Fibroblast of skin of right biceps (primary cell): ENCODE measurements at places on chromosomes 16 and 17.

DNA sequence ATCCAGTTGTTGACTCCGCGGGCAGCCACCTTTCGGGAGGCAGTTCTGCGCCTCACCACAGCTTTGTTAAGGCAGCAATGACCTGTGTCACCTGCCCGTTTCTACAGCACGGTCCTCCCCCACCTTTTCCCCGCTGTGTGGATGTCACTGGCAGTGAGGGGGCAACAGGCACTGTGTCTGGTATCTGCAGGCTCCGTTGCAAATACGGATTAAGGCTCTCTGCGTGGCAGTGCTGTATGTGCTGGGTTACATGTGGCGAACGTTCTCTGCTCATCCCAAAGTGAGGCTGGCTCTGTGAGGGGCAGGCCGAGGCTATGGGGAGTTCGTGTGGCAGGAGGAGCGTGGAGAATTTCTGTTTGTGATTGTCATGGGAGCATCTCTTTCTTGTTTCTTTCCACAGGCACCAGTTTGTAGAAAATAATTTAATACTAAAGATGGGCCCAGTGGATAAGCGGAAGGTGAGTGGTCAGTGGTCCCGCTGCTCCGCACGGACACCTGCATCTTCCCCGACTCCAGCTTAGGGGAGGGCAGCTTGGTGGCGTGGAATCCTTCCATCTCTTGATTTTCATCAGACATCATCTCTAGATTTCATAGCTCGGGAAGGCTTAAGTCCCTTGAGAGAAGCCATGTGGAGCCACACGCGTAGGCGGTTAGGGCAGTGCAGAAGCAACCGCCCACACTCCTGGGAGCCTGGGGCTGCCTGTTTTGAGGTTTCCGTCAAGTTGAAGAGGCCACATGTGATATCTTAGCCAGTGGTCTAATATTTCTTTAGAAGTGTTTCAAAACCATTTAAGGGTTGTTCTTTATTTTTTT lies 57.8 kb downstream of the PDPK1 start:
- DNase-seq, result no peak

DNA sequence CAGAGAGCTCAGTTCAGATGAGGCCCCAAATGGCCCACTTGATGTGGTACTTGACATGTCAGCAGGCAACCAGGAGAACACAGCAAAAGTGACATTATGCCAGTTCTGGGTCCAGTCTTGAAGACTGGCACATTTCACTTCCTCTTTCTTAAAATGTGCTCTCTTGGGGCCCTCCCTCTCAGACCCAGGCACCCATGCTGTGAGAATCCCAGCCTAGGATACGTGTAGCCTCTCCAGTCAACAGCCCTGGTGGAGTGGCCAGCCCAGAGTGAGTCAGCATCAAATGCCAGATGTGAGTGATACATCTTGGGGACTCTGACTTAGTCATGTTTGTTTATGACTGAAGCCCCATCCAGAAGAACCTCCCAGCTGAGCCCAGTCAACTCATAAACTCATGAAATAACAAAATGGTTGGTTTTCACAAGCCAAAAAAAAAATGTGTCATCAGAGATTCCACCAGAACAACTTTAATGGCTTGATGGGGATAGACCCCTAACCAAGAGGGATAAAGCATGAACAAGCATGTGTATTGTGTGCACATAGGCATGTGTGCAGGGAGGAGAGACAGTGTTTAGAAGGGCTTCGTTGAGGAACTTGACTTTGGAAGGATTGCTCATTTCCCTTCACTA lies 82.5 kb upstream of the TNRC6C start:
- DNase-seq, result peak; percentile 42

- DNase-seq, result no peak
These were observed 168.9 kb downstream of the GRIN2A start for GRCh38 chr16:10013364-10013763.

DNA sequence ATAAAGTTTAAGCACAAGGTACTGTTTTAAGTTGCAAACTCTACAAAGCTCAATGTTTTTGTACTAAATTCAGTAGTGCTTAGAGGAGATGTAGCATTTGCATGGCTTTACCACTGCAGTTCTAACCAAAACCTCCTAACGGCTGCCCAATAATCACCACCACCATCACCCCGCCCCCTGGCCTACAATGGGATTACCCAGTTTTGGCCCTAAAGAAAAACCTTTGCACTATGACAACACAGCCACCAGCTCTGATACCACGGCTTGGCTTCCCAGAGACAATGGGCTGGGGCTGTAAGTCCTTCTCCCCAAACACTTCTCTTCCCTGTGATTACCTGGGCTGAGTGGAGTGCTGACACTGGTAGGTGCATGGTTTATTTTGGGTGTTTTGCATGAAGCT lies 58.4 kb upstream of the MTMR4 start:
- DNase-seq, result no peak

GRCh38 chr16:51383909-51384308 lies 232.8 kb upstream of the SALL1 start:
- DNase-seq, result no peak

- DNase-seq, result no peak
These were observed 85.0 kb downstream of the CHD9NB start for GRCh38 chr16:52967744-52968143.

DNA sequence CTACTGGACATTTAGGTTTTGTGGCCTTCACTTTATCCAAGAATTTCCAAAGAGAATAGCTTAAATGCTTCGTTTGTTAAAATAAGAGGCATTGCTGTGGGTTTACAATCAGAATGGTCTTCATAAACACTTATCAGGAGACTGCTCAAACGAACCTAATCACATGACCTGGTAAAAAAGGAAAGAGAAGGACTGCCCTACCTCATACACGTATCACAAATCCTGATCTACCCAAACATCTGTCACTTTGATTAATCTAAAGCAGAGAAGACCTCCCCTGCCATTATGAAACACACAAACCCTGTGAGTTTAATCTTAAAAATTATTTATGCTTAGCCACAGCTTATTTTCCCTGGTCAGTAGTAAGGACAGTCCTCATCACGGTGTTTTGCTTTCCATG lies 76.6 kb downstream of the PARN start:
- no peak for DNase-seq

GRCh38 chr16:25823891-25824290 lies 132.1 kb downstream of the HS3ST4 start:
- no peak for DNase-seq

- no peak for DNase-seq
These were observed 114.1 kb downstream of the C16orf78 start for GRCh38 chr16:49487746-49488145.

DNA sequence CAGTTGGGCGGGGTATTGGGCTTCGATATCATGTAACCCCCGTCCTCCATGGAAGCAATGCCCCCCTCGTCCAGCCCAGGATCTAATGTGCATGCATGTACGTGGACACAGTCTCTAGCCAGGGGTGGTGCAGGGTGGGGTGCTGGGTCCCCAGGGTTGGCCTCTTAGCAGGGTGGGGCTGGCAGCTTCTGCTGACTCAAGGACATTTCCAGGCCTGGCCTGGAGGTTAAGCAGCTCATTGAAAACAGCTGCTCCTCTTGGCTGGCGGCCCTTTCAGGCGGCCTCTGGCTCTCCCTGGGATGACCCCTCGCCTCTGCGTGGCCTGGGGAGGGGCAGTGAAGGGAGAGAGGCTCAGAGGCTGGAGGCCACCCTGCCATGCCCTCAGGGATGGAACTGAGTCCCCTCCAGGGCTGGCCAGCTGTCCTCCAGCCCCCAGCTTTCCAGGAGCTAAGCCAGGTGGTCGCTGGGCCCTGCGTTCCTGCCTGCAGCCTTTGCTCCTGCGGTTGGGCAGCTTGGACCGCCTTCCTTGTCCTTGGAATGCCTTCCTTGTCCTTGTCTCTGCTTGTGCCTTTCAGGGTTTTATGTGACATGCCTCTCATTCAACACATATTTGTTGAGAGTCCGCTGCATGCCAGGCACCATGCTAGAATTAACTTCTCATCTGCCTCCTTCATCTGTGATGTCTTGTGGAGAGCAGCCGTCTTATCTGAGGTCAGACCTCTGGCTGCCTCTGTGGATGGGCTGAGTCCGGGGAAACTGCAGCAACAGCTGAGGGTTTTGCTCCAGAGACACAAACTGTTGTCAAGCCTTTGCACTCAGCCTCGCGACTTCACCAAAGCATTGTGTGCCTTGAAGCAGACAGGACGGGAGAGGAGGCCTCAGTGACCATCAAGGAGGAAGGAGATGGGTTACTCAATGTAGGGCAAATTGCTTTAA lies 26.6 kb downstream of the MRC2 start:
- peak; percentile 30 for DNase-seq

DNA sequence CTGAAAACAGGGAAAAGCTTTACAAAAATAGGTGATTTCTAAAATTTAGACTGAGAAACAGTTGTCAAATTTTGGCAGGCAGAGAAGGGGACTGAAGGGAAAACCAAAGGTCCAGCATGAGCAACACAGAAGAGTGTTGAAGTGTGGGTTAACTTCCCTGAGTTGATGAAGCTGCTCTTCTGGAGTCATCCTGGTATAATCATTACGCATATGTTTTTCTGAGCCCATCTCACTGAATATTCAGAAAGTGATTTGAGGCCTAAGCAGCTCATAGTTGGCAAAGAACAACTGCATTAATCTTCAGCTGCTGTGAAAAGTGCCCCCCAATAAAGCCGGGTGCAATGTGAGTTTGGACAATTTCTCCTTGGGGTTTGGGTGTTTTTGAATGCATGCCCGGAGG lies 115.0 kb upstream of the RBBP6 start:
- no peak for DNase-seq

GRCh38 chr17:82788206-82789001 lies 36.5 kb downstream of the TBCD start:
- DNase-seq, result no peak

- DNase-seq, result peak; percentile 74
These were observed 251.3 kb downstream of the NTN1 start for GRCh38 chr17:9272501-9273200.

- no peak for DNase-seq
These were observed 349.1 kb upstream of the EEF2KMT start for GRCh38 chr16:5446623-5447240.

GRCh38 chr17:54899201-54899600 lies 1.5 kb upstream of the TOM1L1 start:
- DNase-seq, result no peak

GRCh38 chr16:89721546-89722391 lies 432 bp downstream of the ZNF276 start:
- DNase-seq, result peak; percentile 41

- DNase-seq, result no peak
These were observed 52.4 kb upstream of the JPH3 start for GRCh38 chr16:87549627-87550494.

GRCh38 chr16:69542974-69543373 lies 22.8 kb upstream of the NFAT5 start:
- peak; percentile 46 for DNase-seq

DNA sequence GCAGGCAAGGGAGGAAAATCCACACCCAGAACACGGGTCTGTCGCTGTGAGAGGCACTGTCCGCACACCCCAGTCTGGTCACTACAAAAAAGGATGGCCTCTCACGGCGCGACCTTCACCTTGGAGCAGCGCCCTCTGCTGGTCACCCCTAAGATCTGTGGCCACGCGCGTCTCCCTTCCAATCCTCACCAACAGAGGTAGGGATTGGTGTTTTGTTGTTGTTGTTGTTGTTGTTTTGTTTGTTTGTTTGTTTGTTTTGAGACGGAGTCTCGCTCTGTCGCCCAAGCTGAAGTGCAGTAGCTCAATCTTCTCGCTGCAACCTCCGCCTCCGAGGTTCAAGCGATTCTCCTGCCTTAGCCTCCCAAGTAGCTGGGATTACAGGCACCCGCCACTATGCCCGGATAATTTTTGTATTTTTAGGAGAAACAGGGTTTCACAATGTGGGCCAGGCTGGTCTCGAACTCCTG lies 15.0 kb upstream of the C17orf58 start:
- no peak for DNase-seq

DNA sequence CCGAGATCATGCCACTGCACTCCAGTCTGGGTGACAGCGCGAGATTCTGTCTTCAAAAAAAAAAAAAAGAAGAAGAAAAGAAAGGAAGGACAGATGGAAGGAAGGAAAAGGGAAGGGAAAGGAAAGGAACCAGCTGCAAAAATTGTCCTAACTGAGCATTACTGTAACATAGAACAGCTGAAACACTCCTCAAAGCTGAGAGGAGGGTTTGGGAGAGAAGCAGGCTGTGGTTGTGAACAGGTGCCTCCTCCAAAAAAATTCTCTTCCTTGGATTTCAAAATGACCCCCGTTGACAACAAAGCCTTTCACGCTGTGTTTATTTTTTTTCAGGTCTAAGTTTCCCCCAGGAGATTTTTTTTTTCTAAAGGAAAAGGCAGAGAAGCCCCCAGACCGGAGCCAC lies 541.4 kb downstream of the WWOX start:
- DNase-seq, result no peak

GRCh38 chr17:18021372-18021771 lies 17.6 kb downstream of the ATPAF2 start:
- no peak for DNase-seq

DNA sequence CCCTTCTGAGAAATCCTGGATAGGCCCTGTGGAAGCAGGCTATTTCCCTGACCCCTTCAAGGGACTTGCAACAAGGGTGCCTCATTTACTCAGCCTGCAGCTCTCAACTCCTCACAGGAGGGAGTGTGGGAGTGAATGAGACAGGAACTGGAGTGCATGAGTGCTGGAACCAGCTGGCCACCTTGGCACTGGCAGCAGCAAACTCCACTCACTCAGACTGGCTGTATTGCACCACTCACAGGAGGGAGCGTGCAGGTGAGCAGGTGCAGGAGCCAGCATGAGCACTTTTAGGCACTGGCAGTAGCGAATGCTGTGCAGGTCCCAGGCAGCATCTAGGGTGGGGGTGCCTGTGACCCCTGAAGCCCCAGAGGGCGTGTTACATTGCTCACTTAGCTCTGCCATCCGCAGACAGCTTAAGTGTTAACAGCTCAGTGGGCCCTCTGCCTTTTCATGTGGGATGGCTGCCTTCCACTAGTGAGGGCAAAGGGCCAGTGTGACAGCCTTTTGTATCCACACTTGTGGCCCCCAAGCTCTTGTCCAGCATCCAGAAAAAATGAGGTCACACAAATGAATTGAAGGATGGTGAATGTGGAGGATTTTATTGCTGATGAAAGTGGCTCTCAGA lies 11.0 kb upstream of the ZNHIT3 start:
- no peak for DNase-seq

DNA sequence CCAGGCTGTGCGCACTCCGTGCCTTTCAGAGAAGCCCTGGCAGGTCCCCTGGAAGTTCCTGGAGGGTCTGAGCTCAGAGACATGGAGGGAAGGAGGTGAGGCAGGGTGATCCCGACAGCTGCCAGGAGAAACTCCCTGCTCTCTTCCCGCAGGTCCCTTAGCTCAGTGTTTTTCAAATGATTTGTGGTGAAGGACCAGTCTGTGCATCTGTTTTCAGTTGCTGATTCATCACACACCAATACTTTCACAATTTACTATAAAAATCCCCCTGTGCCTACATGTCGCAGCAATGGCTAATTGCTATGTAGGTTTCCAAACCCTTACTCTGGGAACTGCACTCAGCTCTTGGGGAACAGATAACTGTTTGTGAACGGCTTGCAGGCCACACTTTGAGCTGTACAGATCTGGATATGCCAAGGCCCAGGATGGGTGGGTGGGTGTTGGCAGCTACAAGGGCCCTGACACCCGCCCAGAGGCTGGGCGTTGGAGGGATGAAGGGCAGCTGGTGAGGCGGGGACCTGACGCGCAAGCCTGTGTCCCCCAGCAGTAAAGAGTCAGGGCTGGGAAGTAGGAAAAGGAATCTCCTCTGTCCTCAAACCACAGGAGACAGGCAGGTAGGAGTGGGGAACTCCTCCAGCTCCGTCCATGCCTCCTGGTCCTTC lies 20.5 kb upstream of the EMP2 start:
- peak; percentile 58 for DNase-seq
